Left ventricle myocardium superior (tissue), 1 donor: ENCODE measurements at places on chromosomes 6 and 20.
A peak's percentile ranks its signal among the peaks of the same experiment; 100 is the strongest.

DNA sequence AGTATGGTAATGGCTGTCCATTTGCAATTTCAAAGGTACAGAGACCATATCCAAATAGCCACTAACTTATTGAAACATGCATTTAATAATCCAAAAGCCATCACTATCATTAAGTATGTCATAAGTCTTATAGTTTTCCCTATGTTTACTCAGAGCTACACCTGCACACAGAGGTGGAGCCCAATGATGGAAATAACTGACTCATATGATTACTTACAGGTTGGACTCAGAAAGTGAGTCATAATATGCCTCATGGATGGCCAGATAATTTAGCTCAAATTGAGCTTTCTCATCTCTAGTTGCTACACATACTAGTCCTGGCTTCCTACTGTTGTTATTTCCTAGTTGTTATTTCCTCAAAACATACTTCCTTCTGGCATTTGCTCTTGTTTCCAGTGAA is 104.4 kb upstream of the KHDRBS2 start:
- DNase-seq: no peak

DNA sequence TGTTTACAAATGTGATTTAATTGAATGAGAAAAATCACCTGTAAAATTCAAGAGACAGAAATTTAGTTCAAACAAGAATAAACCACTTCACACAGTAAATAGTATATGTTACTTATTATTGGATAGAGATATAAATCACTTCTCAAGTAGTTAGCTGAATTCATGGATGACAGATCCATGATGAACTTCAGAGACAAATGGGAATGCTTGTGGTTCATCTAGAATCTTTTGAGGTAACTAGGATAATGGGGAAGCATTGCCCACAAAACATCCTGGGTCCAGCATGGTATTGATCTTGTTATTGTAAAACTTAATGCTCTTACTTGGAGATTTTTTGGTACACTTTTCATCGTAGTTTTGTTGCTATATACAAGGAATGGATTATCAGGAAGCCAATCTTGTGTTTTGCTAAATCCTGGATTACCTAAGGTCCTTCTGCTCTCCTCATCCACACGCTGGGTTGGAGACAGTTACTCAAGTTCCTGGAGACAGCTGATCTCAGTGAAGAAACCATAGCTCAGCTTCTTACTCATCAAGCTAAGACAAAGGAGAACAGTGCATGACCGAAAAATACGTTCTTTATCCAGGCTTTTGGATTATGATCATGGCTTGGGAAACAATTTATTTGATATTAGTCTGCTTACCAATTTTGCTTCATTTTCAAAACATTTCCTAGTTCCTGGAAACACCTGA is 142.5 kb upstream of the PREP start:
- DNase-seq: no peak

GRCh38 chr20:20225325-20226043 is 142.4 kb upstream of the INSM1 start:
- DNase-seq: no peak

GRCh38 chr20:10218536-10219451 is at the start of gene SNAP25:
Gene SNAP25, plus strand, starts transcription at chr20:10218830. Its CDS starts 56,662 bp downstream, at chr20:10275492.
- DNase-seq: peak; percentile 41

- DNase-seq: no peak
These were observed 231.9 kb downstream of the PKHD1 start for GRCh38 chr6:51855310-51856082.

DNA sequence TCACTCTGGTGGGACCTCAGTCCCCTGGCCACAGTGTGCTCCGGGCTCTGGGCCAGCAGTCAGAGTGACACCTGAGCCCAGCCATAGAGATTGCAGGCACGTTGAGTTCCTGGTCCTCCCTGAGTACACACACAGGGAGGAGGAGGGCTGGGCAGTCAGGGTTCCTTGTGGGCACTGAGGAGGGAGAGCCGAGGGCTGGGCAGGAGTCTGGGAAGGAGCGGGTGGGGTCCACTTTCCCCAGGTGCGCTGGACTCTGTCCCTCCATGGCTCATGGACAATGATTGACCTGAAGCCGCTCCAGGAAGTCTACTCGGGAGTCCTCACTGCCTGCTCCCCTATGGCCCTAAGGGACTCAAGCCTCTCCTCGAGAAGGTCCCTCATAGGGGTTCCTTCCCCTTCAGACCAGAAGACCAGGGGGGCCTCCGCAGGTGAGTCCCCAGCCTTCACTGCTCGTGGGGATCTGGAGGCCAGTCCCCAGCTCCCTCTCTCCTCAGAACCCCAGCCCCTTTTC is 1.1 kb downstream of the SLC44A4 start:
- no peak for DNase-seq
